ENCODE measurements at places on chromosomes 6 and 20. TPM values are rescaled to one million over a fixed set of nuclear protein-coding genes. Genes with fewer than 3 reads are reported as not detected.
A peak's percentile ranks its signal among the peaks of the same experiment; 100 is the strongest.

GRCh38 chr6:141467881-141468280 lies 664.8 kb upstream of the GJE1 start:
- DNase-seq = no peak

Gene COL12A1
- total RNA-seq = 2,335 TPM

- DNase-seq = peak; percentile 69
Observed at GRCh38 chr6:159090530-159091480, 46.0 kb upstream of the TAGAP start.

DNA sequence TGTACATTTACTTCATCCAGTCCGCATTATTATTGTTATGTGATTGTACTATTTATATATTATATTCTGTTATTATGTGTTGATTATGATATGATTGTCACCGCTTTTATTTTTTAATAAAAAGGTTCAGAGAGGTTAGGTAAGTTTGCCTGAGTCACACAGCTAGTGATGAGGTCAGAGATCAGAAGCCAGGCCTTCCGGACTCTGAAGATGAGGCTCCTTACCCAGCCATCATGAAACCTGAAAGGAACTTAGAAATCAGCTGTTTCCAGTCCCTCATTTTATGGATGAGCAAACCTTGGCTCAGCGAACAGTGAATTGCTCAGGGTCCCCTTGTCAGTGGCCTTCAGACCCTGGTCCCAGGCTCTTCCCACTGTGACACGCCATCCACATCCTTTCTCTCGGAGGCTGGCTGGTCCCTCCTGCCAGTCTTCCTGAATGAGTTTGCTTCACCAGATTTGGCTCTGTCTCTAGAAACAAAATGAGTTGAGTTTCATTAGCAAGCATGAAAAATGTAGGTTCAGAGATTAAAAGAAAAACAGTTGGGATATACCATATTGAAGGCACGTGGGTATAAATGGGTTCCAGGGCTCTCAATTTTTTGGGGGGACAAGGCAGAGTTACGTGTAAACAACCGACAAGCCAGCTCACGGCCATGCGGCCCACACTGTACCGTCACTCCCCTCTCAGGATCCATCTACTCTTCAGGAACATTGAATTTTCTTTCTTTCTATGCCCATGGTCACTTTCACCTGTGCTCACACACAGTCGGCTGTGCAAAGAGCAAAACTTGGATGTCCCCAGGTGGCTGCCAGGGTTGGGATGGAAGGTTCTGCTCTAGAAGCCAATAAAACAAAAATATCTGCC lies 132.9 kb downstream of the ZDHHC14 start:
- peak; percentile 42 for DNase-seq

- no peak for DNase-seq
Observed at GRCh38 chr20:36824142-36824940, 50.8 kb upstream of the DSN1 start.

Gene RAD21L1
- not detected for total RNA-seq

- peak; percentile 74 for DNase-seq
Observed at GRCh38 chr6:168130168-168130696, 51.2 kb upstream of the FRMD1 start.

Gene NPEPL1
- total RNA-seq = 13.1 TPM

- no peak for DNase-seq
Observed at GRCh38 chr6:162697872-162698403, 29.6 kb downstream of the PRKN start.

DNA sequence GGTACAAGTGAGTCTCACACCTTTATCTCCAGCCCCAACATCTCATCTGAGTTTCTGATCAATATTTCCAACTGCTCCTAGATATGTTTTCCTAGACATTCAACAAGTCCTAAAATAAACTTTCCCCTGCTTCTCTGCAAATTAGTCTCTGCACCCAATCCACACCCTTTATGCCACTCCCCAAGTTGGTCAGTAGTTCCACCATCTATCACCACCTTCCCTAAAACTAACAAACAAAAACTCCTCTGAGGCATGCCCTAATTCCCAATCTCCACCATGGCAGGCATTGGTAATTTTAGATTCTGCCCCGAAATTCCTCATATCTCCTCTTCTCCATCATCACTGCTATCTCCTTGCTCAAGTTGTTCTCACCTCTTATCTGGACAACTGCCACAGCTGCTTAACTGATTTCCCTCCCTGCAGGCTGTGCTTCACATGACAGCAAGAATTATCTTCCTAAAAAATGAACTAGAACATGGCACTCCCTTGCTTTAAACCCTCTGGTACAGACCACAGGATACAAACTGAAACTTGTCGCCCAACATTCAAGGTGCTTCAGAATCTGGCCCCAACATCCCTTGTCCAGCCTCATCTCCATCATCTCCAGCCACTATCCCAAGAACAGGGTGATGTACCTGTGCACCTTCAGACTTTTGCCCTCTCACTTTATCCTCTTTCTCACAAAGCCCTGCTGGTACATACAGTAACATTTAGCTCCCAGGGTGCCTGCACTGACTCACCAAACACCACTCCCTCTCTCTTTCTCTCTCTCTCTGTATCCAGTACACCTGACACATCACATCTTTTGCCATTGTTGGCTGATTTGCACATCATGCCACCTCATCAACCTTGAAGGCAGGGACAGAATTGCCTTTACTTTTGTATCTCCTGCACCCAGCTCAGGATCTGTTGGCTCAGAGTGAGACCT lies 55.5 kb downstream of the ZHX3 start:
- no peak for DNase-seq

Gene ERGIC3
- total RNA-seq = 323 TPM

GRCh38 chr20:4870906-4871305 lies 130.4 kb downstream of the SLC23A2 start:
- DNase-seq = no peak

- DNase-seq = no peak
Observed at GRCh38 chr20:43955062-43955749, 40.6 kb downstream of the TOX2 start.

Gene MRS2
- total RNA-seq = 18.5 TPM

DNA sequence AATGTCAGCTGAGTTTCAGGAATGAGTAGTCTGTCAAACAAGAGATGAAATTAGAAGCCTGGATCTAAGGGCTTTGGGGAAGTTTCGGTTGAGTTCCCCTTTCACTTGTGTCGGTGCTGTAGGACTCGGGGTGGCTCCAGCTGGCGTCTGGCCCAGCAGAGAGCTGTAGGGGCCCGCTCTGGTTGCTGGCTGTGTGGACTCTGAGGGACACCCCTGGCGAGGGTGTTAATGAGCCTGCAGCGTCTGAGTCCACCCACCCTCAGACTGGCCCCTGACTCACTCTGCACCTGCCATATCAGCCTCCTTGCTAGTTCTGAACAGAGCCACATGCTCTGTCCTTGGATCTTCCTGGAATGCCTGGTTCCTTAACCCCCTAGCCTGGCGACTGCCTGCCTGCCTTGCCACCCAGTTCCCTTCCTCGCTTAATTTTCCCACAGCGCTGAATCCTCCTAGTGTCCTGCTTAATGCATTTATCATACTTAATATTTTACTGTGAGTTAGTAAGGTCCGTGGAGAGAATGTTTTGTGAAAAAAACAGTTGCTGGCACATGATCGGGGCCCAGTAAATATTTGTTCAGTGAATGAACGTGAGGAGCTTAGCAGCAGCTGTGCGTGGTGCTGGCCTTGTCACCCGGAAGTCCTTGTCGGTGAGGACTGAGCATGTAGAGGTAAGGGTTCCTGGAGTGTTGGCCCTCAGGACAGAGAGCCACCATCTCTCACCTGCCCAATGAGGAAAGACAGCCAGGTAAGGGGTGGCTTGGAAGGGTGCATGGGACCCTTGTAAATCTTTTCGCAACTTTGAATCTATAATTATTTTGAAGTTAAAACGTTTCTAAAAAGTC lies 1.6 kb downstream of the DNAJC5 start:
- no peak for DNase-seq

Gene MRAP2
- 9.2 TPM for total RNA-seq

DNA sequence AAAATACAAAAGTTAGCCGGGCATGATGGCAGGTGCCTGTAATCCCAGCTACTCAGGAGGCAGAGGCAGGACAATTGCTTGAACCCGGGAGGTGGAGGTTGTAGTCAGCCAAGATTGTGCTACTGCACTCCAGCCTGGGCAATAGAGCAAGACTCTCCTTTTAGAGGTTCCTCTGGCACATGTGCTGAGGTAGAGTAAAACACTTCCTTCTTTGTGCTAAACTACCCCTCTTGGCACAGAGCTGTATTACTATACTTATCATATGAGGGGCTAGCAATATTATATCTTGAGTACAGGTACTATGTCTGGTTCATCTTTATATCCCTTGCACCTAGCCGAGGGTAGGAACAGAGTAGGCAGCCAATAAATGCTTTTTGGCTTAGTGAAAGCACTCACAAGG lies 40.2 kb upstream of the SAMHD1 start:
- no peak for DNase-seq

GRCh38 chr6:150641398-150642139 lies 41.9 kb downstream of the PLEKHG1 start:
- no peak for DNase-seq

- DNase-seq = no peak
Observed at GRCh38 chr20:53660947-53661381, 67.3 kb upstream of the ZNF217 start.

DNA sequence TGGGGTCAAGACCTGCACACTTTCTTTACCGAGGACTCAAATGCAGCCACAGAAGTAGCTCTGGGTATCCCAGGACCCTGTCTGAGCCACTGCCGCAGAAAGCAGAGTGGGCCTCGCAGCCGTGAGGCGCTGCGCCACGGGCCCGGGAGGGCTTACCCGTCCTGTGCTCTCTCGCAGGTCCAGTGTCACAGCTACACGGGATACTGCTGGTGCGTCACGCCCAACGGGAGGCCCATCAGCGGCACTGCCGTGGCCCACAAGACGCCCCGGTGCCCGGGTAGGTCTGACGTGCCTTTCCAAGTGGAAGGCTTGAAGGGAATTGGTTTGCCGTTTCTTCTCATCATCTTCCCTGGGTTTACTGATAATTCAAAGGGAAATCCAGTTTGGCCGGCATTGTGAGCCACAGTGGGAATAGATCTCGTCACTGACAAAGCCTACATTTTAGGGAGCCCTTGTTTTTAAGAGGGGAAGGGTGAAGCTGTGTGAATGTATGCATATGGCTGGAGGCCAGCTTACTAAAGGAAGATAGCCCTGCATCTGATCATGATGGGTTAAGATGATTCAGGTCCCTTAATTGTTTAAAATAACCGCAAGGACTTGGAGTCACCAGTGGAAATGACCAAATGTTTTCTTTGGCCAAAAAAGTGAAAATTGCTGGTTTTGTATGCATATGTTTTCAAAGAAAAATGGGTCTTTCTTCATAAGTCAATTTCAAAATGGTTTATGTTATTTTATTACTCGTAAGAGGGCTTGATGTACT lies 86.6 kb downstream of the SMOC2 start:
- no peak for DNase-seq

- no peak for DNase-seq
Observed at GRCh38 chr6:48401016-48401415, 290.0 kb upstream of the PTCHD4 start.

DNA sequence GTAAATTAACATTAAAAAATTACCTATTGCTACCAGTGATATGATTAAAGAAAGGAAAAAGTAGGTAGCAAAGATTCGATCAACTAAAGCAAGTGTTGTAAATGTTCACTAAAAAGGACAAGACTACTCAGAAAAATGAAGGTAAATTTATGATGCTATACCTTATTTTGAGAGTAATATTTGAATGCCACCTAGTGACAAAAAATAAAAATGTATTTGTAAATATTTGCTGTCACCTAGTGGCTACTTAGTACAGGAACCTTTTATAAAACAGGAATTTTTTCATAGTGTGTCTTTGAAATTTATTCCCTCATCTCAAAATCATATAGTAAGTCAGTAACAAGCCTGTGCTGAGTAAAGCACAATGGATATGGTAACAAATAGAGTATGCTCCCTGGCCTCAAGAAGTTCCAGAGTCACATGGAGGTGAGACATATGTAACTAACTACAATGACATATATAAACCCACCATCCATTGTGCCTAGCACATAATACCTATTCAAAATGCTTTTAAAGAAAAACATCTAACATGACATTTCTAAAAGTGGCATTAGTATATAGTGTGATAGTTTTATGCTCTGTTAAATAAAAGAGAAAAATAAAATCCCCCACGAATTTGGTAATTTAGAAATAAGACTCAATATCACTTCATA lies 193.1 kb upstream of the SIM1 start:
- no peak for DNase-seq

DNA sequence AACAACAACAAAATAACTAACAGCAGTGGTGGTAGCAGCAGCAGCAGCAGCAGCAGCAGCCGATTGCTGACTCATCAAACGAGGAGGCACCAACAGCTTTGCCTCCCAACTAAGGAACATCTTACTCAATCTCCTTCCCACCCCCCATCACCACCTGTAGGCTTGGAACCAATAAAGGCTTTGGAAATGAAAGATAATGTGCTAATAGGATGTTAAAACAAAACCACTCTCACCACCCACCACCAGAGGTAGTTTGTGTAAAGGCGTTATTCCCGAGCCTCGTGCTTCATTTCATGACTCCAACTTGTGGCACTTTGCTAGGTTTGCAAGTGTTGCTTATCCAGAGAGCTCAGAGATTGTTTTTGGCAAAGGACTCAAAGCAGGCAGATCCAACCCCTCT lies 346.5 kb downstream of the CD83 start:
- DNase-seq = no peak

DNA sequence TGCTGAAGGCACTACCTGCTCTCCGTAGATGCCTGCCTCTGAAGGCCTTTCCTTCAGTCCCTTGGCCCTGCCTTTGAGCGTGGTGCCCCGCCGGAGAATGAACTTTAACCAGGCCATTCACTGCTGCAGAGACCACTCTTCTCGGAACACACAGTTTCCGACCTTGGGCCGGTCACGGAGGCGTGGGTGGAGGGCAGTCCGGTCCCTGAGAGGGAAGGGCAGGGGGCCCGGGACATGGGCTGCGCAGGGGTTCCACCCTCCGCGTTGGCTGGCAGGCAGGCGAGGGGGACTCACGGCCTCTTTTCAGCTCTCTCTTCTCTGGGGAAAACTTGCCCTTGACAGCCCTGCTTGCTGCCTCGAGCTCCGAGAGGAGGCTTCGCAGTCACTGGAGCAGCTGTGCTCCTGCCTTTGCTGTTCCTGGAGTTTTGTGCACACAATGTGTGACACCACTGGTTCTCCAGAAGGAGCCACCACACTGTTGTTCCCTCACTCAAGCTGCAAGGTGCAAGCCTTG lies 187.8 kb downstream of the SMOC2 start:
- no peak for DNase-seq

DNA sequence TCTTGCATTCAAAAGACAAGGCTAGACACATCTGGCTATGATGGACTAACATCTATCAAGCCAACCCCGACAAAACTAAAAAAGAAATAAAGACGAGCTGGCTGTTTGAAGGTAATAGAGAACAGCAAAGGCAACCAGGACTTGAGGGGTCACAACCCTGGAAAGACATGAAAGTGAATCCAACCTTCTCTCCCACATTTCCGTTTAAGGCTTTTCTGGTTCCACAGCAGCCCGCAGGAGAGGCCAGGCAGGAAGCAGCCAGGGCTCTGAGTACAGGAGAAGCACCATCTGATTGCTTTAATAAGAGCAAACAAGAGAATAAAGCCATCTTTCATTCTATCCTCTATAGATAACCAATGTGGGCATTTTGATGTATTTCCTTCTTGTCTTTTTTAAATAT lies 14.3 kb downstream of the CNKSR3 start:
- no peak for DNase-seq

- no peak for DNase-seq
Observed at GRCh38 chr6:56808871-56809359, 146.0 kb upstream of the BEND6 start.

GRCh38 chr6:112936504-112936903 lies 589.4 kb downstream of the RFPL4B start:
- no peak for DNase-seq

Gene TUBB2B
- total RNA-seq = 67.2 TPM
